ENCODE measurements at places on chromosomes 3 and 15.

DNA sequence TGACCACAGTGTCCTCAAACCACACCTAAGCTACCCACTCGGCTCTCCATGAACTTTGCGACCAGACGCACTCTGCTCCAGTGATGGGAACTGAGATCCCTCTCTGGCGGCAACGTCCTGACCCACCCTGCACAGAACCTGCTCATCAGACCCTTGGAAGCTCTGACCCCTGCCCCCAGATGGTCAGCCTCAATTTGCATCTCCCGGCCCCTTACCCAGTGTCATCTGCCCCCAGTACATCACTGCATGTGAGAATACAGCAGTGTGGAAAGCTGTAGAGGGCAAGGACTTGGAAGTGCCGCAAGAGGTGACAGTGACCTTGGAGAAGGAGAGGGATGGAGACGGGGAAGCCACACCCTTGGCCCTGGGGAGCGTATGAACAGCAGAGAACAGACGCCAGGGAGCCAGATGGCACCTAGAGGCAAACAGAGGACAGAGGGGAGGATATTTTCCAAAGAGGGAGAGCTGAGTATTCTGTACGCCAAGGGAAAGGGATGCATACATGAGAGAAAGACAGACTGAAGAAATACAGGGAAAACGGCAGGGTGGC is 192.0 kb downstream of the XXYLT1 start:
- DNase-seq = no peak

DNA sequence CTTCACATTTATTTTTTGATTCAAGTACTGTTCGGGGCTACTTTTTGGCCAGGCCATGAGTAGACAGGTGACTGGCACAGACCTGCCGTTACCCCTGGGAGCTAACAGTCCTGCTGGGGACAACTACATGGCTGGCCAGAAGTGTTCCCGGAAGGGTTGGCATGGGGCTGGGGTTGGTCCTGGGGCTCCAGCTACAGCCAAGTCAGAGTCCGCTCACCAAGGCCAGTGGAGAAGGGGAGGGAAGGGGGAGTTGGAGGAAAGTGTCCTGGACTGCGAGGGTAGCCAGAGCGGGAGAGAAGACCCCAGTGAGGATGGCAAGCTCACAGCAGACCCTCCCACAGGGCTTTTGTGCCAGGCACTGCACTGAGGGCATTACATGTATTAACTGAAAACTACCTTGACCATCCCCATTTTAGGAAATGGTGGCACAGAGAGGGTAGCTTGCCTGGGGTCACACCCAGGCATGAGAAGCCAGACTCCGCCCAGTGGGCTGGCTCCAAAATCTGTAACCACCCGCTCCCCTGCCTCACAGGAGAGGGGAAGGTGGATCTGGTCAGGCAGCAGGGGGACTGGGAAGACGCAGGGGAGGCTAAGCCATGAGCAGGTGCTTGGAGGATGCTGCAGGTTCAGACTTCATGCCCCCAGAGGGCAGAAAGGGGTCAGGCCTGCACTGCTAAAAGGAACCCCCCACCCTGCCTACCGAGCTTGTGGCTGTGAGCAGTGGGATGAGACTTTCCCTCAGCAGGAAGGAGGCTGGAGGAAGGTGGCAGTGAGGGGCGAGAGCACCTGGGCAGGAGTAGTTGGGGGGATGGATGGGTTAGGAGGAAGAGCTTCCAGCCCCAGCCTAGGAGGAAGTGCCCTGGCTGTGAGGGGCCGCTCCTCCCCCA is 38.3 kb upstream of the ESYT3 start:
- DNase-seq = no peak

DNA sequence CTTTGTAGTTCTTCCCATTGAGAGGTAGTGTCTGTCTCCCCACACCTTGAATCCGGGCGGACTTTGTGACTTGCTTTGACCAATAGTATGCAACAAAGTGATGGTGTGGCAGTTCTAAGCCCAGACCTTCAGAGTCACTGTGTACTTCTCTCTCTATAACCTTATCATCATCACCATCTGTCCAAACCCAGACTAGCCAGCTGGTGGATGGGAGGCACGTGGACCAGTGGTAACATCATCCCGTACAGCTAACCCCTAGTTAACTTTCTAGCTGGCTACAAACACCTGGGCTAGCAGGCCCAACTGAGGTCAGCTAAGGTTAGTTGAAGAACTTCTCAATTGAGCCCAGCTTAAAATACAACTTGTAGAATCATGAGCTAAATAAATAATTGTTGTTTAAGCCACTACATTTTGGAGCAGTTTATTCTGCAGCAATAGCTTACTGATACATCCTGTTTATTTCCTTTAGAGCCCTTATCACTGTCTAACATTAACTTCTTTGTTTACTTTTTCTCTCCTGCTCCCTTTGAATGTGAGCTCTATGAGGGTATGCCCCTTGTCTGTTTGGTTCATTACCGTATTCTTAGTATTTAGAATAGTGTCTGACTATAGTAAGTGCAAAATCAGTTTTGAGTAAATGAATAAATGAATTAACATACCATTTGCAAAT is 11.5 kb upstream of the CCR9 start:
- no peak for DNase-seq

- no peak for DNase-seq
Observed at GRCh38 chr15:27495963-27496459, 525.0 kb downstream of the GABRG3 start.

GRCh38 chr3:40382617-40382979 is 4.4 kb upstream of the ENTPD3 start:
- no peak for DNase-seq

DNA sequence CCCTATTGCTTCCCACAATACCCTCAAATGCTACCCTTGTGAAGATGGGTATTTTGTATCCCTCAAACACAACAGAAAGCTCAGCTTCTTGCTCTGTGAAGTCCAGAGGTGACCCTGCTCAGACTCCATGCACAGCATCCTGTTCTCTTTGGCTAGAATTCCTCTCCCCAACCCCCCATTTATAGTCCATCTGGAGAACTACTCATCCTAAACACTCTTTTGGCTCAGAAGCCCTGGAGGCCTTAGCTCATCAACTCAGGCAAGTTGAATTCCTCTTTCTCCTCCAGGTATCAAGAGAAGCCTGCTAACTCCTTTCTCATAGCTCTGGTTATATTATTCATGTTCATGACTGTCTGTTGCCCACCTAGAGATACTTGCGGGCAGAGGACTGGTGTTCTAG is 18.3 kb upstream of the GASK1A start:
- DNase-seq = no peak

GRCh38 chr3:177041021-177041729 is 156.1 kb downstream of the TBL1XR1 start:
- no peak for DNase-seq

DNA sequence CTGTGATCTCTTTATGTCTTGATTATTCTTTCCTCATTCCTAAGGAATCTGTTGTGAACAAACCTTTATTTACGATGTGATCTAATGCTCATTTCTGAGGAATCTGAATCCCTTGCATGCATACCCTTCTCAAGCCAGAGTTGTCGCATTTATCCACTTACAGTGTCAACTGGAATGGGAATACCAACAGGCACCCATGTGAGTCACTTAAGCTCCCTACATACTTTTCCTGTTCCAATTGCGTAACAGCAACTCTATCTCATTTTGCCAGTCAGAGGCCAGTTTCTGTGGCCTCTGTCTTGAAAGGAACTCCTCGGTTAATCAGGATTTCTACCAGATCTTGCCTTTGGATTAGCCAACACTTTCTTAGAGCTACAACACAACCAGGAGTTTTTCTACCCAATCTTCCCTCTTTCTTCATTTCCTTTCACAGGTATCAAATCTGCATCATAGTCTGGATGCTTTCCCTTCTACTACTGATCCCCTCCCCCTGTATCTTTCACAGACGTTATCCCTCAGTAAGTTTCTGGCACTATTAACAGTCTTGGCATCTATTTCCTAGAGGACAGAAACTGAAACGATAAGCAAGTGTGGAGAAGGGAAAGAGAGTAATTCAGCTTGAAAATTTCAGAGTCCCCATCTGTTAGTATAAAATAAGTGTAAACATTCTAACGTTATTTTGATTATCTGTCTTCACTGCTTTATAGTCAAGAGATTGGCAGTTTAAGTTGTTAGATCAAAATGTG is 66.8 kb upstream of the BCHE start:
- no peak for DNase-seq

DNA sequence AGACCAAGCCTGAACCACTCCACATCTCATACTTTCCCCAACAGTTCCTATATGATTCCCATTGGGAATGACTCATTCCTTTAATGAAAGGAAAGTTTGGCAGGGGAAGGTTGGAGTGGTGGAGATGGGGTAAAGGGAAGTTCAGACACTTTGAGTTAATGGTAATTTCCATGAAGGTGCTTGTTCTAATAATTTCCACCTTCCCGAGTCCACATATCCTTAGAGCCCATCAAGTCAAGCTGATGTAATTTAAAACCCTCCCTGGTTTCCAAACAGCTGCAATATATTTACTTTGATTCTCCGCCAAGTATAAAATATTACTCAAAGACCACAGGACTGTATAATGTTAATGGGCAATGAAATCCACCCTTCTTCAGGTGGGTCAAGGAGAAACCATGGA is 95.0 kb upstream of the GALNT15 start:
- no peak for DNase-seq

Measured in colonic mucosa (tissue), 4 donors.